Keratinocyte (primary cell): ENCODE measurements at places on chromosomes 5 and 9. TPM values are rescaled to one million over a fixed set of nuclear protein-coding genes. Genes with fewer than 3 reads are reported as not detected.
A peak's percentile ranks its signal among the peaks of the same experiment; 100 is the strongest.

DNA sequence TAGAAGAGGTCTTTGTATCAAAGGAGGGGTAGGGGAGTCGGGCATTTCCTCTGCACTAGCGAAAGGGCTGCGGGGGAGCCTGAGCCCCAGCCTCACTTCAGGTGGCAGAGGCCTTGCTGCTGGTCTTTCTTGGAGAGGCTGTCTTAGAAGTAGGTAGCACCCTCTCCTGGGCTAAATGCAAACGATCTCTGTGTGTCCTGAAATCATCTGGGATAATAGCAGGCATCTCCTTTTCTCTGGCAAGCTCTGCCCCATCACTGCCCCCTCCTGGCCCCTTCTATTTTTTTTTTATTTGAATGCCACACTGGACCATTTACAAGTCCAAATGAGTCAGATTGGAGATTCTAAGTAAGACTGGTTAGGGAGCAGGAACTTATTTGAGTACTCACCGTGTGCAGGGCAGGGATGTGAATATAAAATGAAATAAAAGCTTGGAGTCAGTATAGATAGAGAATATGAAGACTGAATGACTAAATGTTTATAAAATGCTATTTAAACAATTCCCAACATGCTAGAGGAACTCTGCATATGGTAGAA is 137.1 kb downstream of the FGF1 start:
- no peaks in the 10 kb centered on the region for H3K36me3 ChIP-seq
- peaks cover 42% of the 10 kb centered on the region for H3K4me1 ChIP-seq
- DNase-seq, result peak; percentile 79
- no peak overlapping the region for H3K4me3 ChIP-seq

GRCh38 chr5:16666130-16666882 is 49.5 kb upstream of the RETREG1 start:
- no peak overlapping the region for H3K4me3 ChIP-seq
- no peak overlapping the region for H3K27ac ChIP-seq
- H3K36me3 ChIP-seq, result peaks cover 37% of the 10 kb centered on the region
- H3K4me1 ChIP-seq, result no peaks in the 10 kb centered on the region
- DNase-seq, result no peak
- H3K27me3 ChIP-seq, result no peaks in the 10 kb centered on the region

DNA sequence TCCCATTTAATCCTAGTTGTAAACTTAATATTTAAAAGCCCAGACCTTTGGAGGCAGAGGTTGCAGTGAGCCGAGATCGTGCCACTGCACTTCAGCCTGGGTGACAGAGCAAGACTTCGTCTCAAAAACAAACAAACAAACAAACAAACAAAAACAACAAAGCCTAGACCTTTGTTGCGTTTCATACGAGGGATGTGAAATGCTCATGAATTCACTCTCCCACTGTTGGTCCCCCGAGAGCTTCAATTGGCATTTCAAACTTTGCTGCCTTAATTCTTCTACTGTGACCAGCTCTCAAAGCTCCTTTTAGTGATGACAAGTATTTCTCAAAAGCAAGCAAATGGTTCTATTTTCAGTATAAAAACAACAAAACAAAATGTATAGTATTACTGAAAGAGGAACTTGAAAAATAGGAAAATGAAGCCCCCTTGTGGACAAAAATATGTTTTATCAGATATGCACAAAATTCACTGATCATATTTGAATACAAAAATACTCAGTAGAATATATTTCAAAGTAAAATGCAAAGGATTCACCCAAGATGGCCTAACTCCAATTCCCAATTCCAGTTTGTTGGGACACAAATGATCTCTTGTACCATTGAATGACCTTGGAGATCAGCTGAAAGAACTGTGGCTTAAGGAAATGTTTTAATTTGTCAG is 140.4 kb downstream of the ESM1 start:
- H3K36me3 ChIP-seq, result no peaks in the 10 kb centered on the region
- H3K27ac ChIP-seq, result no peak overlapping the region
- H3K4me1 ChIP-seq, result no peaks in the 10 kb centered on the region
- no peak overlapping the region for H3K4me3 ChIP-seq

- peaks cover 5% of the 10 kb centered on the region for H3K27me3 ChIP-seq
- H3K36me3 ChIP-seq, result no peaks in the 10 kb centered on the region
- no peak for DNase-seq
- no peak overlapping the region for H3K27ac ChIP-seq
Observed at GRCh38 chr5:177382423-177383029, 1.7 kb upstream of the SLC34A1 start.

IRX1 gene
- polyA plus RNA-seq, result 1.00 to 2.4 TPM (median 1.4 TPM) in 3 replicates

SLCO6A1 gene
- polyA plus RNA-seq, result not detected in 3 replicates

PLEKHG4B gene
- polyA plus RNA-seq, result 0.10 to 0.12 TPM in 2 of 3 replicates, not detected in the other

LCN9 gene
- polyA plus RNA-seq, result not detected in 3 replicates

SLC6A3 gene
- 0.03 TPM in 1 of 3 replicates, not detected in the others for polyA plus RNA-seq
